ENCODE measurements at places on chromosomes 16 and 17.

- DNase-seq, result no peak
These were observed 58.8 kb upstream of the MAF start for GRCh38 chr16:79659344-79659743.

GRCh38 chr17:72466199-72466598, 345.4 kb downstream of the SOX9 start:
- peak; percentile 80 for DNase-seq

DNA sequence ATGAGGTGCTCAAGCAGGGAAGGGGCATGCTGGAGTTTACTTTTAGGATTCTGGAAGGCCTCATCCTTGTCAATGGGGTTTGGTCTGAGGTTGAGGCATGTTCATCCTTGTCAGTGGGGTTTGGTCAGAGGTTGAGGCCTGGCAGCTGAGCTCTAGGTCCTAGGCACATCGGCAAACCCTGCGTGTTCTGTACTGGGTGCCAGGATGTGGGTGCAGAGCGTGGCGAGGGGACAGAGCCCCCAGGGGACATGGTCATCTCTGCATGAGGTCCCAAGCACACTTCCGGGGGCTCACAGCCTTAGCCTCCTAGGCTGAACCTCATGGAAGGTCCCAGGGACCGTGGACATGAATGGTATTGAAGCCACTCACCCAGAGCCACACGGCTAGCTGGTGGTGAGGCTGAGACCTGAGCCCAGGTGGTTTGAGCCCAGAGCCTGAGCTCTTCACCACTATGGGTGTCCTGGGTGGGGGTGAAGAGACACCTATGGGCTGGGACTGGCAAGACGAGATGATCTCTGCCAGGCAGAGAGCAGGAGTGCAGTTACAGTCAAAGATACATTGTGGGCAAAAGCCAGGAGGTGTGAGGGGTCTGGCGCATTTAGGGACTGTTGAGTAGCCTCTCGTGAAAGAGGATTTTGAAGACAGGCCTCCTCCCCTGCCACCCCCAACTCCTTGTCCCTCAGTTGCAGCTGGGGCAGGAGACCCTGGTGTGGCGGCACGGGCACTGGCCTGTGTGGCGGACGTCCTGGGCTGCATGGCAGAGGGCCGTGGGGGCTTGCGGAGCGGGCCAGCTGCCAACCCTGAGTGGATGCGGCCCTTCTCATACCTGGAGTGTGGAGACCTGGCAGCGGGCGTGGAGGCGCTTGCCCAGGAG, 19.3 kb downstream of the FCSK start:
- no peak for DNase-seq

- peak; percentile 42 for DNase-seq
These were observed 445 bp downstream of the CIAO2B start for GRCh38 chr16:66933776-66934137.

GRCh38 chr16:55900616-55901393, 25.6 kb upstream of the CES5A start:
- no peak for DNase-seq

- no peak for DNase-seq
These were observed 30.2 kb downstream of the OGFOD1 start for GRCh38 chr16:56481468-56482122.

DNA sequence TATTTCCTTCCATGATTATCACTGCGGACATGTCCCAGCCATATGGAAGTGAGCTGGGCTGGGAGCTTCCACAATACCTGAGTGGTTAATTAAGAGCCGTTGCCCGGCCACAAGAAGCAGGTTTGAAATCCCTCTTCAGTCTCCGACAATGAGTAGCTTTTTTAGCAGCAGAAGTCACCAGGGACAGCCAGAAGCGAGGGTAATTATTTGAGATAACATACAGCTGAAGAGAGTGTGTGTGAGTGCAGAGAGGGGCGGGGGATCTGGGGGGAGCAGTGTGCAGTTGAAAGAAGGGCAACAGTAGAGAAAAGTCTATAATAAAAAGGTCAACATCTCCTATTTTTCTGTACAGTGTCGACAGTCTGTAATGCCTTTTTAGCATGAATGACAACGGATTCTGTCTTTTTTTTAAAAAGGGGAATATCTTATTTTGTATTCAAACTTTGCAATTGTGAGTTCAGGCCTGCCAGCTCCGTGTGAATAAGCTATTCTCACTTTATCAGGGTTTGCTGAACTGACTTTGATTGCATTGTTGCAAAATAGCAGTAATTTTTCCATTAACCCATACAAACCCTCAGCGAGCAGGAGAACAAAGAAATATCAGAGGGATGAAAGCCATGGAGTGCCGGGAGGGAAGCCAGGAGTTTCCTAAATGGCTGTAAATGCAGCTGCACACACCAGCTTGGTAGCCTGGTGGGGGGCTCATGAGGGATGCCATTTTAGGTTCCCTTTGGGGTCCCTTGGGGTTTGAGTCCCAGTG, 220.3 kb upstream of the IRX3 start:
- no peak for DNase-seq

DNA sequence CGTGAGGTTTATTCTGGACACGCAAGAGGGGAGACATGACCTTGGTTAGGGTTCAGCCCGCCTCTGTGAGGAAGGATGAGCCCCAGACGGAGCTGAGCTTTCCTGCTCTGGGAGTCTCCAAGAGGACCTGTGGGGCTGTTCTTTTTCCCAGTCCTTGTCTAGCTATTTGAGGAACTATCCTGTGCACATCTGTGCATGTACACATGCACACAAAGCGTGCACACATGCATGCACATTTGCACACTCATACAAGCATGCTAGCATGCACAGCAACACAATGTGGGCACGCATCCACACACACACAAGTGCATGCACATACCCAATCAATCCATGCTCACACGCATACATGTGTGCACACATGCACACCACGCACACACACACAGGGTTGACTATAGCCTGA, 40.4 kb downstream of the ABCC6 start:
- no peak for DNase-seq

Data from urothelium cell line (cell line).